Fibroblast of lung (primary cell): ENCODE measurements at places on chromosomes 16 and 17. TPM values are rescaled to one million over a fixed set of nuclear protein-coding genes. Genes with fewer than 3 reads are reported as not detected.

Gene HEXIM2
- 12.8 and 18.7 TPM in 2 replicates for total RNA-seq

Gene KRTAP4-1
- total RNA-seq: not detected in 2 replicates

- H3K4me3 ChIP-seq: no peak overlapping the region
- no peaks in the 10 kb centered on the region for H3K27me3 ChIP-seq
- no peak for DNase-seq
- no peaks in the 10 kb centered on the region for H3K4me1 ChIP-seq
- no peaks in the 10 kb centered on the region for H3K36me3 ChIP-seq
These were observed 1469.8 kb downstream of the CDH11 start for GRCh38 chr16:63652091-63652490.

DNA sequence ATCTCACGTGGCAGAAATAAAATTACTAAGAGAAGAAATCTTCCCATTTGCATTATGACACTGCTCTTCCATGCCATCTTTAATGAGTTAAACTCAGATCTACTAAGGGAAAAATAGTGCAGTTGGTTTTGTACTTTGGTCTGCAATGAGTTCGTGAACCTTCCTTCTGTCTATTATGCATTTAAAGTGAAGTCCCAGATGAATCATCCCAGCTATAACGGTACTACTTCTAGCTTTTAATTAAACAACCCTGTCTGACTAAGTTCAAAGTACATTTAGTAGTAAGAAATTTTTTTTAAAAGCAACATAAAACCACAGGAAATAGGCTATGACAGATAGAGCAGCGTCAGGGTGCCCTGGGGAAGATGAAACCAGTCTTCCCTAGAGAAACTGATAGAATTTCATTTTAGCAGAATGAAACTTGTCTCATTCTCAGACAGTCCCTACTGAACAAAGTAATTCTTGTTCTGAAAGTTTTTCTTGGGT lies 1.8 kb downstream of the TMIGD1 start:
- H3K27ac ChIP-seq: peak overlapping the region; percentile 13
- H3K4me3 ChIP-seq: no peak overlapping the region
- DNase-seq: peak; percentile 73
- H3K27me3 ChIP-seq: no peaks in the 10 kb centered on the region
